NCI-H2081 (cell line): ENCODE measurements at places on chromosomes 16 and 17.

GRCh38 chr17:73356561-73357170 is 44.9 kb upstream of the CDC42EP4 start:
- no peak for DNase-seq

DNA sequence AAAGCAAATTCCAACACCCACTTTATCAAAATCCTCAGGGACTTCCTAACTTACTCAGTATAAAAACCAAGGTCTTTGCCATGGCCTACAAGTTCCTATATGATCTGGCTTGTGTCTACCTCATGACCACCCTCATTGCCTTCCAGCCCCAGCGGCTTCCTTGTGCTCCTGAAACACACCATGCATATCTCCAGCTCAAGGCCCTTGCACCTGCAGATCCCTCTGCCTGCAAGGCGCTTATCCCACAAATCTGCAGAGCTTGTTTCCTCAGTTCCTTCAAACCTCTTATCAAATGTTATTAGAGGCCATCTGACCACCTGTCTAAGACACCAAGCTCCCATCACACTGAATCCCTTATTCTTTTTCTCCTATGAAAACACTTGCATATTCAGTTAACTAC is 2.6 kb downstream of the BBS2 start:
- no peak for DNase-seq

GRCh38 chr17:77294761-77295160 is 154.0 kb downstream of the SEC14L1 start:
- no peak for DNase-seq

DNA sequence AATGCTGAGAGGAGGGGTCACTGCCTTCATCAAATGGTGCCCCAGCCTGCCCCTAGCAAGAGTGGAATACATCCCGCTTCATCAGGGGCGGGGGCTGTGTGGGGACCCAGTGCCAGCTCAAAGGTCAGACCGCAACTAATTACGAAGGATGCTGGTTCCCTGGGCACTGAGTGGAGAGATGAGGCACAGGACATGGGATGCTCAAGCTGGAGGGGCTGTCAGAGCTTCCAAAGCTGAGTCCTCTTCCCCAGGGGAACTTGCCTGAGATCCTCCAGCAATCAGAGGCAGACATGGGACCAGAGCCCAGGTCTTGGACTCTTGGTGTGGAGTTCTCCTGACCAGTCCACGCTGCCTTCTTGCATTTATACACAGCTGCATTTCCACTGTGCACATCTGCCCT is 18.9 kb downstream of the UNC45B start:
- DNase-seq = no peak

GRCh38 chr17:4839965-4840892 is 7.1 kb downstream of the MINK1 start:
- DNase-seq = no peak

GRCh38 chr17:307741-308507 is 44.7 kb downstream of the RPH3AL start:
- DNase-seq = no peak

DNA sequence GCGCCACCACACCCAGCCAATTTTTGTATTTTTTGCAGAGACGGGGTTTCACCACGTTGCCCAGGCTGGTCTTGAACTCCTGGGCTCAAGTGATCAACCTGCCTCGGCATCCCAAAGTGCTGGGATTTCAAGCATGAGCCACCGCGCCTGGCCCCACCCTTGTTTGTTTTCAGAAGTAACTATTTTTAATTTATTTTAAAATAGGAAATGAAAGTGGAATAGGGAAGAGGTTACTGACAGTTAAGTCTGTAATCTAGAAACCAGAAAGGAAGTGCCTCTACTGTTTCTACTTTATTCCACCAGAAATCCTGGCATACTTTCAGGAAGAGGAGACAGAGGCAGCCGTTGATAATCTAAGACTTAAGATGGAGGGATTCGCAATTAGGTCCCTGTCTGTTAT is 225.6 kb downstream of the TANC2 start:
- no peak for DNase-seq

DNA sequence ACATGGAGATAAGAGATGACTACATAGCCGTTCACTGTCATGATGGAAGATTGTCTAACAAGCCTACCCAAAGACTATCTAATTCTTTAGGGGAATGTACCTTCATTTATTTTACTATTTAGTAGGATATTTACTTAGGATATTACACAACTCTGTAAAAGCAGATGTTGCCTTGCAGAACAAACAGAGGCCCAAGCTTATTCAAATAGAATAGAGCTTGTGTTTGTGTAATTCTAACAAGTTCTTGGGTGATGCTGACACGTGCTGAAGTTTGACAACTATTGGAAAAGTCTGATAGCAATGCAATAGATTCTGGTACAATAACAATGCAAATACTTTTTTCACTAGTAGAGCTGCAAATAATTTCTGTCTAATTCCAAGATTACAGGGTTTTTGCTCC is 447.6 kb downstream of the TOX3 start:
- no peak for DNase-seq

DNA sequence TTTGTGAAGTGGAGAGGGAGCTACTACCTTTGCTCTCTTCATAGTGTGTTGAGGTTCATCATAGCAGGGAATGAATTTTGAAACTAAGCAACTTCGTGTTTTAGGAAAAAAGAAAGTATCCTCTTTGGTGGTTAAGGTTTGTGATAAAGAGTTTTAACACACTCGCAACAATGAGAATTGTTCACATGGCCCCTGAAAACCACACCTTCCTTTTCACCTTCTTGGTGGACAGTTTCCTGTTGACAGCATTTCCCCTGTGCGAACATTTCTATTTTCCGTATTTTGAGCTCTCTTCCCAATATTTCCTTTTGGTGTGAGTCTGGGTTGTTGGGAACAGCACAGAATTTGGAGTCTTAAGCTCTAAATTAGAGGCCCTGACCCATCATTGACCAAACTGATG is 3.8 kb downstream of the OR4D2 start:
- no peak for DNase-seq

GRCh38 chr17:62807812-62808575 is at the start of gene MARCHF10:
Gene MARCHF10, minus strand, starts transcription at chr17:62808314. Its CDS starts 6,579 bp downstream, at chr17:62801735.
- peak; percentile 84 for DNase-seq

- no peak for DNase-seq
These were observed 39.8 kb upstream of the TOM1L1 start for GRCh38 chr17:54860617-54861470.

- peak; percentile 50 for DNase-seq
These were observed 45.3 kb downstream of the CCDC182 start for GRCh38 chr17:57699751-57700219.

DNA sequence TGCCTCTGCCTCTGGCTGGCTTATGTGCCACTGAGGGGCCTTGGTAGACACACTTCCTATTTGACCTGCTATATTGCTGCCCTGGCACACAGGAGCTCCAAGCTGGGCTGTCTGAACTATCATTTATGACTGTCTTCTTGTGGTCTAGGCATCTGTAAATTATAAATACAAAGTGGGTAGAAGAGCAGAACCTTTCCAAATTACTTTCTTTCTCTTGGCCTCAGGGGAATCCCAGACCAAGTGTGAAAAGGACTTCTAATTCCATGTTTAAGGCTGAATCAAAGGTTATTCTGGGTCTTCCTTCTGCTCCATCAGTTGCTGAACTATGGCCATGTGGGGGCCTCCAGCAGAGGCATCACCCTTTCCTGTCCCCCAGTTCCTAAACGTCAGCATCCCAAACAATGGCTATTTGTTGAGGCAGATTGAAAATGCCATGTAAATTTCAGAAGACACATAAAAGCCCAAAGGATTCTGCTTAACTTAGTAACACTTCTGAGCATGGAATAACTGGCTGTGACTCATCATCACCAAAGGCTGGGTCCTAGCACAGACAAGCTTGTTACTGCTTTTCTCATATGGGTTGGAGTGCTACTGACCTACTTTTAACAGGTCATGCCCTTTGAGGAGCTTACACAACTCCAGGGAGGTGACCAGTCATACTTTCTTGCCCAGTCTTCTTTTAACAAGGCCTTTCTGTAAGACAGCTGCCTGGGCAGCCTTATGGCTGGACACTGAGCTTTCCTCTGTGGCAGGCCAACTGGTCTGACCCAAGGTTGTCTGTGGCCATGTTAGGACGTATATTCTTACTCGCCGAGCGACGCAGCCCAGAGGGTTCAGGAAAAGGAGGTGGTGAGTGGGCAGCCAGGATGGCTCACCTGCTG is 154.8 kb downstream of the VPS53 start:
- no peak for DNase-seq

DNA sequence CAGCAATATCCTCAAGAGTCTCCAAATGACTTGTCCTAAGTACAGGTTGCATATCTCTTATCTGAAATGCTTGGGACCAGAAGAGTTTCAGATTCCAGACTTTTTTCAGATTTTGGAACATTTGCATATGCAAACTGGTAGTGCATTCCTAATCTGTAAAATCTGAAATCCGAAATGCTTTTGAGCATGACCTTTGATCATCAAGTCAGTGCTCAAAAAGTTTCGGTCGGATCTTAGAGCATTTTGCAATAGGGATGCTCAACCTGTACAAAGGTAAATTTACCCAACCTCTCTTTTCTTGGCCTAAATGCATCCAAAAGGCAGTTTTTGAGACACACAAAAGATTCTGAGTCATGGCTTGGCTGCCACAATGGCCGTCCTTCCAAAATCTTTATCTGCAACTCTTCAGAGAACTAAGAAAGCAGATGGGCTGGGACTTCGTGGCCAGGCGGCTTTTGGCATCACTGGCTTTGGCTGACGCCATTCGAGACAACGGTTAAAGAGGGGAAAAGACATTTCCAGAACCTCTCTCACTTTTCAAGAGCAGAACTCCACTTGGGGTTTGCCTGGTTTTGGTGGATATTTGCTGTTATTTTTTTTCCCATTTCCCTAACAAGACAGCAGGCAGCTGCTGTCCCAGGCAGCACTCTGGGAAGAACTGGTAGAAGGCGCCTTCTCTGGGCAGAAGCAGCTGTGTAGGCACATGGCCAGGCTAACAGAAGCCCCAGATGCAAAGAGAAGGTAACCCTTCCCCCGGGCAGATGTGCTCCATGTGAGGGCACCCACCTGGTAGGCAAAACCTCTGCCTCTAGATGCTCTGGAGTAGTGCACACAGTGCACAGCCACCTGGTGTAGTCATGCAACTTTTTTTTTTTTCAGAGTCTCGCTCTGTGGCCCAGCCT is 8.9 kb downstream of the CPPED1 start:
- DNase-seq = no peak

- DNase-seq = peak; percentile 5
These were observed 889 bp upstream of the ZNF423 start for GRCh38 chr16:49856672-49857330.

- no peak for DNase-seq
These were observed 33.7 kb downstream of the MYO18A start for GRCh38 chr17:29146369-29146972.

DNA sequence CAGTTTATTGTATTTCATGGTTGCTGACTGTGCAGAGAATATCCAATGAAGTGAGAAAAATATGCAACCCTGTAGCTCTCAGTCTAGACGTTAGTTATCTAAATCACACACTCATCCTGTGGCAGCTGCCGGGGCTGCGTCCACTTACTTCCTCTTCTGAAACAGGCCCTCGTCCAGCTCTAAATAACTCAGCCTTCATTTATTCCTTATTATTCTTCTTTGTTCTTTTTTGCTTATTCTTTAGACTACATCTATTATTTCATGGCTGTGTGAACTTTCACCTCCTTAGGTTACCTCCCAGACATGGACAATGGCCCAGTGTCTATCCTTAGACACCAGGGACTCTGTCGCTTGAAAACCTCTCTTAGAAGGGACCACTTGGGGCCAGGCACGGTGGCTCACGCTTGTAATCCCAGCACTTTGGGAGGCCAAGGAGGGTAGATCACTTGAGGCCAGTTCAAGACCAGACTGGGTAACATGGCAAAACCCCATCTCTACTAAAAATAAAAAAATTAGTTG is 3.4 kb upstream of the THUMPD1 start:
- DNase-seq = no peak

DNA sequence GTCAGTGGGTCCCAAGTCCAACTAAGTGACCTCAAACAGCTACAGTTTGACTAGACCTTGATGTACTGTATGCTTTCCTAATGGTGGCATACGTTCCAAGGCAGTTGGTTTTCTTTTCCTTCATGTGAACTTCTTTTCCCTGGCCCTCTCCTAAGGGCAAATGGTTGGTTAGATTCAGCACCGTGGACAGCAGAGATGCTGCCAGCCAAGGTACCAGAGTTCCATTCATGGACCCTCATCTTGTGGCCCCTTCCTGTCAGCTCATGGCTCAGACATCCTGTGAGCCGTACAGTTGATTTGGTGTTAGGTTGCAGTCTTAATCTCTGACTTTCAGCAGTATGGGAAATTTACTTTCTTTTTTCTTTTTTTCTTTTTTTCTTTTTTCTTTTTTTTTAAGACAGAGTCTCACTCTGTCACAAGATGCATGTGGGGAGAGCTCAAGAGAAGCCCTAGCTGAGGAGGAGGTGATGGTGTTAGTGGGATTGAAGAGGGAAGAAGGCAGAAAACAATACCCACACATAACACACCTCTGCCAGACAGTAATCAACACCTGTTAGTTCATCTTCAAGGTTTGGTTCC is 122.4 kb downstream of the USP31 start:
- DNase-seq = no peak

GRCh38 chr17:15348021-15348420 is 6.6 kb upstream of the TEKT3 start:
- DNase-seq = peak; percentile 6

DNA sequence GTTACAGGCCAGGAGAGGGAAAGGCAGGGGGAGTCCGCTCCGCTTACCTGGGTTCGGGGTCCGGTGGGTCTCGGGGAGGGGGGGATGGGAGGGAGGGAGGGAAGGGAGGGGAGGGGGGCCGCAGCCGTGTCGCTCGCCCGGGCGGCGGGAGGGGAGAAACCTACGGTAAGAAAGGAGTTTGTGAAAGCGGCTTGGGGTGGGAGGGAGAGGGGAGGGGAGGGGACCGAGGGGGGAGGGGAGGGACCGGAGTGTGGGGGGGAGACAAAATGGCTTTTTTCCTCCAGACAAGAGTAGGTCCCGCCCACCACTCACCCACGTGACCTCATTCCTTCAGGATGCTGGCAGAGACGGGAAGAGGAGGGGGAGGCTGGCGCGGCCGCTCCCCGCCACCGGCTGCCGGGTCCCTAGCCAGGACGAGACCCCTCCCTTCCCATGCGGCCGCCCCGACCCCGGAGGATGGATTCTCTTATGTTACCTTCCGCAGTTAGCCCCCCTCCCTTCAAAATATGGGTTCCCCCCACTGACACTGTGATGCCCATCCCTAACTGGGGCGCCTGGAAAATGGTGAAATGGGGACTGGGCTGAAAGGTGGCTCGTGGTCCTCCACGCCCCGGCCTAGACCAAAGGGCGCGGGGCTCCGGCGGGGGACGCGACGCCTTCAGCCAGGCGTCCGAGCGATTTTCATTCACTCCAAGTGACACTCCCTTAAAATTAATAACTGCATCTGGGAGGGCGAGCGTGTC is at the start of gene PCGF2:
PCGF2 (minus strand) TSS at position 188 of the 743 bp plus-strand sequence. CDS start 7,934 bp downstream, outside the sequence.
- peak; percentile 95 for DNase-seq

GRCh38 chr16:55662644-55663031 is 6.8 kb downstream of the SLC6A2 start:
- no peak for DNase-seq

GRCh38 chr17:50056217-50056960 is 479 bp downstream of the ITGA3 start:
- DNase-seq = peak; percentile 57

GRCh38 chr16:51268237-51268636 is 117.2 kb upstream of the SALL1 start:
- no peak for DNase-seq

- no peak for DNase-seq
These were observed 258.7 kb downstream of the MRTFB start for GRCh38 chr16:14329727-14330350.
